ENCODE measurements at places on chromosomes 6 and 20.

DNA sequence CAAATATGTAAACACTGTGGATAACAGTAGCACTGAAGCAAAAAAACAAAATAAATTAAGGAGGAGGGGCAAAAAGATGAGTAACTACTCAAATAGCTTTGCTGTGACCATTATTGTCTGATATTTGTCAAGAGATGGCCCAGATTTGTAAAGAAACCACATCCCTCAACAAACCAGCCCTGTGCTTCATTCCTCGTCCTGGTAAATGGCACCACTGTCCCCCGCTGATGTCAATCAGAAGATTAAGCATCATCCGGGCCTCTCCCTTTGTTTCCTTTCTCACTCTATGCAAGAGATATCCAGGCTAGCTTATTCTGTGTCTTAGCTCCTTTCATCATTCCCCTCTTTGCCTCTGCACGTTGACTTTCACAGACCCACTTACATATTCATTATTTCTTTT lies 259.0 kb downstream of the SYNE1 start:
- DNase-seq: no peak

DNA sequence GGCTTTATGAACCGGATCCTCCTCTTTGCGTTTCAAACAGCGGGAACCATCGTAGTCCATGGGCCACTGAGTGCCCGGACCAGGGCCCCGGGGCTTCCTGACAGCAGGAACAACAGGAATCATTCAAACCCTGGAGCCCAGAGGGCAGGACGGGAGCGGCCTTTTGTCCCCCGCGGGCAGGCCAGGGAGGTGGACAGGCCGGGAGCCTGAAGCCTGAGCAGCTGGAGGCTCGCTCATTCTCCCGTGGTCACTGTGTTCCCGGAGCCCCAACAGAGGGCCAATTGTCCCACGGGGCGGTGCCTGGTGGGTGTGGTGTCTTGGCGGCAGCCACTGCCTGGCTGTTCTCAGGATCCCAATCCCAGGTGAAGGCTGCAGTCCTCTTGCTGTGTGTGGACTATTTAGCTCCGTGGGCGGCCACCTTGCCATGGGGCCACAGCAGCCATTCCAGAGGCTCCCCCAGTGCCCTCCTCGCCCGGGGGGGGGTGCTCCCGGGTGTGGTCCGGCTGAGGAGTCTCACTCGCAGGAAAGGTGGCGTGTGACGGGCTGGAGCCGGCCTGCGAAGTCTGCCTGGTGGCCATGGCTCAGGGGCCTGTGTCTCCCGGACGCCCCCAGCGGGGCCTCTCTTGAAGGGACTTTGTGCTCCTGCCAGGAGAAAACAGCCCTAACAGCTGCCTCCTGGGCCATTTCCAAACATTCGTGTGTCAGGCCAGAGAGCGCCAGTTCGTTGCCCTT lies 77.2 kb upstream of the BHLHE23 start:
- DNase-seq: no peak

- no peak for DNase-seq
Measured at GRCh38 chr6:40996591-40997233, 42.3 kb downstream of the UNC5CL start.

GRCh38 chr20:61487997-61488371 lies 235.9 kb downstream of the CDH4 start:
- no peak for DNase-seq

- no peak for DNase-seq
Measured at GRCh38 chr6:15829156-15829555, 166.3 kb upstream of the DTNBP1 start.

- DNase-seq: no peak
Measured at GRCh38 chr6:75997696-75998095, 74.8 kb downstream of the IMPG1 start.

GRCh38 chr6:108707328-108707976 lies 140.8 kb upstream of the ARMC2 start:
- DNase-seq: no peak

DNA sequence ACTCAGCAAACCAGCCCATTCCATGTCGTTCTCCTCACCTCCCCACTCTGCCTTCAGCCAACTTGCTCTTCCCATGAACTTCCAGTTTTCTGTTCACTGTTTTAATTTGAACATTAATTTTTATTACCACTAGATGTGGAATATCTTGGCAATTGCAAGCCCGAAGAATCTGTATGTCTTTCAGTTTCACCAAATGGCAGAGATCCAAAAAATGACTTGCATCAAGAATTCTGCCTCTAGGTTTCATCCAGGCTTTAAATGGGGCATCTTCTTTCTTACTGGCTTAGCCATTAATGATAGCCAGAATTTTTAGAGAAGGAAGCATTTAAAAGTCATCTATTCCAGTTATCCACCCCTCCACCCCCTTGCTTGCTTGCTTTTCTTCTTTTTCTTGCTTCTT lies 39.0 kb downstream of the CAP2 start:
- DNase-seq: no peak

DNA sequence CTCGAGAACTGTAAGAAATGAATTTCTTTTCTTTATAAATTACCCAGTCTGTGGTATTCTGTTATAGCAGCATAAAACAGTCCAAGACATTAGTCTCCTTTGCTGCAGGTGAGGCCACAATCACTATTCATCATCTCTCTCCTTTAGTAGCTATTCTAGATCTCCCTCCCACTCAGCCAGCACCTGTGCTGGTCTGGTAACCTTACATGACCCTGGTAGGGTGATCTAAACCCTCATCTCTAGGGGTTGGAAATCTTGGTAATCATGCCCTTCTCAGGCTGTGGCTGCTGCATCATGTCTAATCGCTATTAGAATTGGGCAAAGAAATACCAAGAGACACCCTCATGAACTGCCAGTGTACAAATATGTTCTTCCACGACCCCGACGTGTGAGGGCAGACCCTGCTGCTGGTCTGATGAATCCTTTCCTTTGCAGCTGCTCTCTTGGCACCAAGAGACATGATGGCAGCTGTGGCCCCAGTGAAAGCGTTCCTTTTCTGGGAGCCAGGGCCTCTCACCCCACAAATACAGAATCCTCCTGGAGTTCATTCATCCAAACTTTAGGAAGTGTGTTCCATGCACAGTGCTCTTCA lies 23.0 kb upstream of the IGF2R start:
- DNase-seq: no peak

DNA sequence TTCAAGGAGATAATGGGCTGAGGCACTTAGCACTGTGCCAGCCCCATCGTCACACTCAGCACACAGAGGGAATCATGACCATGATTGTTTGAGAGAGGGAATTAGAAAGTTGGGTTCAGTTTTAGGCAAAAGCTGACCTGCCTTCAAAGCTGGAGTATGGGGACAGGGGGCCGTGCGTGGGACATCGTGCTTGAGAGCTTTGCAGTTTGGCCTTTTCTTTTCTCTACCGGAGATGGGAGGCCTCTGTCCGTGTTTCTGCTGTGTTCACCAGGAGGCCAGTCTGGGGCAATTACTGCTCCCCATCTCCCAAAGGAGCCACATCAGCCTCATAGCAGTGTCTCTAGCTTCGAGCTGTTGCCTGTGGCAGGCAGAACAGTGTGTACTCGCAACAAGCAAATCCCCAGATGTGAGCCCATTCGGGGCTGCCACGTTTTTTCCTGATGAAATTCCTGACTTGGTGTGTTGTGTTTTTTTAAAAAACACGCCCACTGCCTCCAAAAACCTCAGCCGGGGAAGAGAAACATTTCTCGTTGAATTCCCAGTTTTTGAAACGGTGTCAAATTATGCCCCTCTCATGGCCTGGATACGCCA lies 20.2 kb downstream of the EYA2 start:
- DNase-seq: no peak

DNA sequence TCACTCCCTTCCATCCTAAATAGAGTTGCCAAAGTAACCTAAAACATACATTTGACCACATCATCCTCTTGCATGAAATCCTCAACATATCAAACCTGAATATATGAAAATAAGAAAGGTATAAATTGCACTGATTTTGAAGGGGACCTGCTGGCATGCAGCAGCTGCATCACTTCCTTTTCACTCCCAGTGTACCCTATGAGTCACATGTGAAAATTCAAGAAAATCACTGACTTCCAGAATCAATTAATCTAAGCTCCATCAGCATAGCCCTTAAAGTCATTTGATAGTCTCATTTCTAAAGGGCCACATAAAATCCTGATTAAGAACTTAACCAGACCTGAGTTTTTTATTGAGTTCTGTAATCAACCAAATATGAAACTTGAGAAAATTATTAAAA lies 24.3 kb downstream of the SNX14 start:
- no peak for DNase-seq

- DNase-seq: no peak
Measured at GRCh38 chr6:10690651-10691445, 3.6 kb downstream of the C6orf52 start.

DNA sequence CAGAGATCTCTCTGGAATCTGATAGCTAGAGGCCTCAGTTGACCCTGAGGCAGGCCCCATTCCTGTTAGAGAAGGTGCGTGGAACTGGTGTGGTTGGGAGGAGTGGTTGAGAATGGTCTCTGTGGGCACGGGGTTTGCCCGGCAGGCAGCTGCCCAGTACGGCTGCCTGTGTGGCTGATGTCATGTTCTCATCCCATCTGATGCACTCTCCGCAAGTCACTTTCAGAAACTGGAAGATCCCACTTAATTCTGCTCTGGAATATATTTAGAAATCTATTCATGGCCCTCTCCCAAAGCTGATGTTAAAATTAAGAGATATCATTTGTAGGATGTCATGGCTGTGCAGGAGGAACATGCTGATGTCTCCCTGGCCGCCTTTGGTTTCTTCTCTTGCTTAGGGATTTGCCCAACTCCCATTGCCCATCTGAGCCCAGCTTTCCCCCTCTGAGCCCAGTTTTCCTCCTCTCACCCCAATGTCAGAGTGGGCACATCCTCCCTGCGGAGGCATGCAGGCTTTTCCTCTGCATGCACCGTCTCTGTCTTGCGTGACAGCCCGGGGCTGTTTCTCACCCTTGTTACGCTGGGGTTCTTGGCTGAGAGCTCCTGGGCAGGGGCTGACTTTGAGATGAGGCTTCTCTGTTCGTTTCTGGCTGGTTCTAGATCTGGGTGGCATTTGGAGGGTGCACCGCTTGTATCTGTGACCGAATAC lies 21.0 kb downstream of the PHACTR3 start:
- DNase-seq: no peak

DNA sequence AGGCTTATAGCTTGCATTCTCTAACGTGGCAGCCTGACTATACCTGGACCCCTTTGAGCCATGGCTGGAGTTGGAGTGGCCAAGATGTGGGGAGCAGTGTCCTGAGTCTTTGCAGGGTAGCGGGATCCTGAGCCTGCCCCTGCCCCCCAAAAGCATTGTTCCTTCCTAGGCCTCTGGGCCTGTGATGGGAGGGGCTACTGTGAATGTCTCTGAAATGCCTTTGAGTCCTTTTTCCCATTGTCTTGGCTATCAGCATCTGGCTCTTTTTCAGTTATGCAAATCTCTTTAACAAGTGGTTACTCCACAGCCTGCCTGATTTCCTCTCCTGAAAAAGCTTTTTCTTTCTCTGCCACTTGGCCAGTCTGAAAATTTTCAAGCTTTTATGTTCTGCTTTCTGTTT lies 17.0 kb upstream of the PRL start:
- no peak for DNase-seq

GRCh38 chr20:48636301-48636700 lies 191.5 kb downstream of the PREX1 start:
- DNase-seq: no peak

- no peak for DNase-seq
Measured at GRCh38 chr6:111727802-111728201, 122.1 kb upstream of the TRAF3IP2 start.

GRCh38 chr6:118902726-118903125 lies 8.8 kb downstream of the ASF1A start:
- no peak for DNase-seq

DNA sequence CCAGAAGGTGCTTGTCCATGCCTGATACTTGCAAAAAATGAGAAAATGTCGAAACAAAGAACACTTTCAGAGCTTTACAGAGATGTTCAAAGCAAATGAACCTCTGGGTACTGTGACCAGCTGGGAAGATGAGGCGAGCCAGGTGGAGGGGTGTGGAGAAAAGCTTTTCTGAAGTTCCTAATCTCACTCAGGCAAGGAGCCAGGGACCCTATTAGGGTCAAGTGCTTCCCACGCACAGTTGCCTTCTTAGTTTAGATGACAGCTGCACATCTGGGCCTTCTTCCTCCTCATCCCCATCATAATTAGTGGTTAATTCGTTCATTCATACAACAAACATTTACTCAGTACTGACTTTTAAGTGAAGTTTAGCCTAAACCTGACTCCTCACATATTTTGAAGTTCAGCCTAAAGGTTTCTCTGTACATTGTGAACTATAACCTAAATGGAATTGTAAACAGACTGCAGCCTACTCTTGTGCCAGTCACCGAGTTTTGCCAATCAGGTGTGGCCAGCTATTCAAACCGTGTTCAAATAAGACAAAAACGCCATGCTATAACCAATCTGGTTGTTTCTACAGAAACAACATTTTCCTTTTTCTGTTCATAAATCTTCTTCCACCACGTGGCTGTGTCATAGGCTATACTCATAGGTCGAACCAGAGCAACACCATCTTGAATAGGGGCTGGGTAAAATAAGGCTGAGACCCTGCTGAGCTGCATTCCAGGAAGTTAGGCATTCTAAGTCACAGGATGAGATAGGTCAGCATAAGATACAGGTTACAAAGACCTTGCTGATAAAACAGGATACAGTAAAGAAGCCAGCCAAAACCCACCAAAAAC lies 19.3 kb upstream of the AHCY start:
- no peak for DNase-seq
